ENCODE measurements at places on chromosomes 2 and 18. TPM values are rescaled to one million over a fixed set of nuclear protein-coding genes. Genes with fewer than 3 reads are reported as not detected.

C2orf81 gene
- total RNA-seq = 2.4 TPM

CRYGC gene
- not detected for total RNA-seq

- DNase-seq = no peak
These were observed 8.6 kb upstream of the NEU2 start for GRCh38 chr2:233023761-233024410.

DNA sequence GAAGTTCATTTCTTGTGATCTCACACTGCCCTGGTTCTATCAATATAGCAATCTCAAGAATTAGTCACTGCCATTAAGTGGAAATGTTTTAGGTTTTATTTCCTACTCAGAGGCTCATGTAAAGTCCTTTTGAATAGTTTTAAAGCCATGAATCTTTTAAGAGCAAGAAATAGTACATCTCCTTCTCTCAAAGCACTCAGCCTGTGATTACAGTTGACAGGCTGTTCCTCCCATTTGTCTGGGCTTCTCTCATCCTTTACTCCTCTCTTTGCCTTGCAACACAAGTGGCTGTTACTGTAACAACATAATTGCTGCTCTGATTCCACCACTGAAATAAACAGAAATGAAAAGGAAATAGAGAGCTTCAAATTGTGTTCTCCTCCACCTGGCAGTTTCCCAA, 18.4 kb downstream of the GRP start:
- DNase-seq = no peak

- DNase-seq = no peak
These were observed 17.7 kb downstream of the MYCN start for GRCh38 chr2:15957881-15958713.

IL36B gene
- 11.9 TPM for total RNA-seq

- DNase-seq = peak; percentile 85
These were observed 17.8 kb upstream of the TMEM18 start for GRCh38 chr2:694906-695510.

- DNase-seq = no peak
These were observed 66.8 kb downstream of the LINC00305 start for GRCh38 chr18:64082054-64082453.

SKA1 gene
- 0.08 TPM for total RNA-seq

ARHGAP28 gene
- 5.9 TPM for total RNA-seq

- no peak for DNase-seq
These were observed 20.8 kb downstream of the LAMA3 start for GRCh38 chr18:23710068-23710527.

DNA sequence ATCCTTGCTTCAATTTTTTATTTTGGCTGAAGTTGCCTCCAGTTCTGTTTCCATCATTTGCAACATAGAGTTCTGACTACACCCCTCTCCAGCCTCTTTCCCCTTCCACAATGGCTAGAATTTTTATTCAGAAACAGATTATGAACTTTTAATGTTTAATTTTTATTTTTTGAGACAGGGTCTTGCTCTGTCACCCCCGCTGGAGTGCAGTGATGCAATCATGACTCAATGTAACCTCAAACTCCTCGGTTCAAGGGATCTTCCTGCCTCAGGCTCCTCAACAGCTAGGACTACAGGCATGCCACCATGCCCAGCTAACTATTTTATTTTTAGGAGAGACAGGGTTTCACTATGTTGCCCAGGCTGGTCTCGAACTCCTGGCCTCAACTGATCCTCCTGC, 2.8 kb downstream of the NTSR2 start:
- no peak for DNase-seq

- DNase-seq = no peak
These were observed 26.9 kb upstream of the INSIG2 start for GRCh38 chr2:118061135-118061955.

NTSR2 gene
- total RNA-seq = not detected

- DNase-seq = no peak
These were observed 51.5 kb downstream of the FHOD3 start for GRCh38 chr18:36348971-36349417.

KIAA2012 gene
- not detected for total RNA-seq

DNA sequence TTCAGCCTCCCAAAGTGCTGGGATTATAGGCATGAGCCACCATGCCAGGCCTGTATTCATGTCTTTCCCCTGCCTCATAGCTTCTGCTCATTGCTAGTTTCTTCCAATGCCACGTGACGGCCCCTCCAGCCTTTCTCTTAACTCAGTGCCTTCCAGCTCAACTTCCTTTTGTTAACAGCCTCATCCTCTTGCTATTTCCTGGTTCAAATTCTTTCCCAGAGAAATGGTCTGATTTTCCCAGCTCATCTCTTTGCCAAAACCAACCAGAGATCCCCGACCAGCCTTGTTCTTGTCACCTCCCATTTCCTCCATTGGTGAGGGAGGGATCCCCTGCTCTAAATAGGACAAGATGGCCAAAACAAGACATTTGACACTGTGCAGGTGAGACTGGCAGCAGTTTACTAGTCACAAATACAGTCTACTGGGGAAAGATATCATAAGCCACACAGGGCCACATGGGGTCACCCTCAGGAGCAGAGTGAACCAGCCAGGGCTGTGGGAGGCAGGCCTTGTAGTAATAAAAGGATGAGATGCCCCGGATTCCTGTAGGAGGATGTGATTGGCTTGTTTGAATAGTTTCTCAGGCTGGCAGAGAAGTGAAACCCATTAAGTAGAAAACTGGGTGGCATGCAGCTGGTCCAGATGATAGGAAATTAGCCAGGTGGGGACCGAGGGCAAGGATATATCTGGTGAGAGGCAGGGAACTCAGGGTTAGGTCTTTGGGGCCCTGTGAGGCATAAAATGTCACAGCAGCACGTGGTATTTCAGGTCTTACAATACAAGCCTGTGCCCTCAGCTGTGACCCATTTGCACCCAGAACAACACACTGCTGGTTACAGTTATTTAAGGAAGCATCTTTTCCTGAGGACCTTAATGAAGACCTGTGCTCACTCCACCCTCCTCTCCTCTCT, 6.4 kb downstream of the CD207 start:
- no peak for DNase-seq

GRCh38 chr2:233096006-233096405, 35.9 kb downstream of the INPP5D start:
- DNase-seq = no peak

DNA sequence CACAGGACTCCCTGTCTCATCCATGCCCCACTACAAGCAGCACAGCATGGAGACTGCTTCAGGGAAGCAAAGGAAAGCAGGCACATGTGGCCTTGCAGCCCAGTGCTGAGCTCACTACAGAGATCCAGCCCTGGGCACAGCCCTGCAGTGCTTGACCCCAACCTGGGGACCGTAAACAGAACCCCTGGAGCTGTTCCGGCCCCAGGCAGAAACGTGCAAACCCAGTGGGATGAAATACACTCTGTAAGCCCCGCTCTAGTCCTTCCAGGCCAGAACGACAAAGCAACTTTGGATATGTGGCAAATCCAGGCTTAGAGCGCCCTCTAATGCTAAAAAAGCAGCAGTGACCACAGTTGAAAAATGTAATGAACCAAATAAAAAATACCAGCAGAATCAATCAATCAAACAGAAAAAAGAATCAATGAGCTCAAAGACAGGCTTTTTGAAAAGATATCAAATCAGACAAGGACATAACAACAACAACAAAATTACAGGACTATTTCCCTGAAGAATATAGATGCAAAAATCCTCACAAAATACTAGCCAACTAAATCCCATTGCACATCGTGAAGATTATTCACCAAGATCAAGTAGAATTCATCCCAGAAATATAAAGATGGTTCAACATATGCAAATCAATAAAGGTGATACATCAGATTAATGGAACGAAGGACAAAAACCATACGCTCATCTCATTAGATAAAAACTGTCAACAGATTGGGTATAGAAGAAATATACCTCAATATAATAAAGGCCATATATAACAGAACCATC, 45.6 kb downstream of the ZNF519 start:
- no peak for DNase-seq

DNA sequence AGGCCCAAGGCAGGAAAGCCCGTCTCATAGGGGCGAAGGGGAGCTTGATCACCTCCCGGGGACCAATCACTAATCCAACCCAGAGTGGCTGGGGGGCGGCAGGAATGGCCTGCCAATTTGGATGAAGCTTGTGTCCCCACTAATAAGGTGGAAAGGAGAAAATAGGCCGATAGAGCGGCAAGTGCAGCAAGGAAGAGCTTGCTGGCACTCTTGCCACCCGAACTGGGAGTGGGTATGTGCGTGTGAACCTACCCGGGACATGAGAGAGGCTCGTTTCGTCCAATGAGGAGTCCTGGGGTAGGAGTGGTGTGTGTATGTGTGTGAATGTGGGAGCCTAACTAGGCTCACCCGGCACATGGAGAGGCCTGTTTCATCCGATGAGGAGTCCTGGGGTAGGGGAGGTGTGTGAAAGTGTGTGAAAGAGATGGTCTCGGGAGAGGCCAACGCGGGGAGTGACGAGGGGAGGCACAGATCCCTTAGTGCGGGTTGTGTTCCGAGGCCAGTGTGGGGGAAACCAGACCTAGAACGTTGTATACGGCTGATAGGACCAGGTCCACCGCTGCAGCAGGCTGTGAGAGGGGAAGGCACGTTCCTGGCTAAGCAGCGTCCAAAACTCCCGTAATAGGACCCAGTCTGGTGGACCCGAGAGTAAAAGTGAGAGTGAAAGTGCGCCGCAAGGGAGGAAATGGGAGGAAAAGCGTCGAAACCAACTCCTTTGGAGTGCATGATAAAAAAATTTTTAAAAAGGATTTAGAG, 47.1 kb upstream of the SELENOI start:
- peak; percentile 88 for DNase-seq

DNA sequence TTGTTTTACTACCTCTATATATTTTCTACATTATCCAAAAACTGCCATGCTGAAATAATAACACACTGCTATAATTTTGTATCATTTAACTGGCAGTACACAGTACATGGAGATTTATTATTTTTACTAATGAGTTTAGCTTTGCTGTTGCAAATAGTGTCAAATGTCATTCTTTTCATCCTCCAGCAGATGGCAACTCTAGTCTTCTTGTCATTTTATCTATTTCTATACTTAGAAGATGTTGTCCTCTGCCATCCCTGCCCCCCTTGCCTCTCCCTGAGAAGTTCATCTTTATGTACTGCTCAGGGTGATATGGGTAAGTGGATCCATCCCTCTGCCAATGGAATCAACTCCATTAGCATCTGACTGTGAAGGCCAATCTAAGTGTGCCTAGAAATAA, 21.7 kb upstream of the LRRTM1 start:
- DNase-seq = no peak

TRIM43 gene
- not detected for total RNA-seq

GRCh38 chr2:149038442-149039212, at the start of gene LYPD6B:
Gene LYPD6B (plus strand): TSS chr2:149038699. CDS start chr2:149130949, 92,250 bp downstream.
- DNase-seq = no peak

CTNNA2 gene
- not detected for total RNA-seq

PCBP1 gene
- 157 TPM for total RNA-seq

FBXO48 gene
- total RNA-seq = 1.7 TPM

DNA sequence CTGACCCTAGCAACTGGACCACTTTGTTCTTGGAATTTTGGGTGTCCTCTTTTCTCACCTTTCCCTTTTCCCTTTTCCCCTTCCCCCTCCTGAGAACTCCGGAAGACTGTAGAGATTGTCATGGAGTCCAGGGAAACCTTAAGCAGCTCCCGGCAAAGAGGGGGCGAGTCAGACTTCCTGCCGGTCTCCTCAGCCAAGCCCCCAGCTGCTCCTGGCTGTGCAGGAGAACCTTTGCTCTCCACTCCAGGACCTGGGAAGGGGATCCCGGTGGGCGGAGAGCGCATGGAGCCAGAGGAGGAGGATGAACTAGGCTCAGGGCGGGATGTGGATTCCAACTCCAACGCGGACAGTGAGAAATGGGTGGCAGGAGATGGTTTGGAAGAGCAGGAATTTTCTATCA, 20.5 kb downstream of the SETBP1 start:
- no peak for DNase-seq

C1GALT1C1L gene
- total RNA-seq = not detected

GRCh38 chr2:22683914-22684313, 701.1 kb upstream of the KLHL29 start:
- no peak for DNase-seq

EVX2 gene
- not detected for total RNA-seq

Data from lower leg skin (tissue), 4 donors.